ENCODE measurements at places on chromosomes 3 and 15.

GRCh38 chr15:31437686-31438085, 111.1 kb downstream of the KLF13 start:
- DNase-seq, result peak; percentile 88

GRCh38 chr3:122618614-122619013, 41.2 kb downstream of the PARP15 start:
- no peak for DNase-seq

GRCh38 chr15:99440029-99440428, 125.8 kb upstream of the MEF2A start:
- no peak for DNase-seq

DNA sequence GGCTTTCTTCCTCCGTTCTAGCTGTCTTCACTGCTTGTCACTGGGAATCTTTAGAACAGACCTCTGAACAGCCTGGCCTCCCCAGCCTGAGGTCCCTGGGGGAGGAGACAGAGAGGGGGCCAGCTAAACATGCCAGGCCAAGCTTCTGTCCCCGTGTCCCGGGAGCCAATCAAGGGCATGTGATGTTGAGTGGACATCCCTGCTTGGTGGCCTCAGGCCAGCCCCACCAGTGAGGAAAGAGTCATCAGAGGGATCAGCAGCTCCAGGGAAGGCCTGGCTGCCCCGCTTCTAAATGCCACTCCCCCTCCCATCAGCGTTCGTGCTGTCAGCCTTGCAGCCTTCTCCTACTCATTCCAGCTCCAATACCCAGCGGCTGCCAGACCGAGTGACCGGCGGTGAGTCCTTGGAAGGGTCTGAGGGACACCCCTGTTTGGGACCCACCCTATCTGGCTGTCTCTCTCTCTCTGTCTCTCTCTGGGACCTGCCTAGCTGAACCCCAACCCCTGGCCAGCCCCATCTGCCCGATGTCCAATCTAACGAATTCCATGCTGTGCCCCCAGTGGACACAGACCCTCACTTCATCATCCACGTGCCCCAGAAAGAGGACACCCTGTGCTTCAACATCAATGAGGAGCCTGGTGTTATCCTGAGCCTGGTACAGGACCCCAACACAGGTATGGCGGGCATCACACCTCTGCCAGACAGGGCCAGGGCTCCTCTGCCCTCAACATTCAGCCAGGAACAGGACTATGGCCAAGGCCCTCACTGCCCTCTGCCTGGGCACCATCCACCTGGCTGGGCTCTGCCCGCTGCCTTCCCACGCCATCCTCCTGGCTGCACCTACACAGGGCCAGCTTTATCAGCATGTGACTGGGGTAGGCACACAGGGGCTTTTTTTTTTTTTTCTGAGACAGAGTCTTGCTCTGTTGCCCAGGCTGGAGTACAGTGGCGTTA, 6.6 kb upstream of the ITIH3 start:
- no peak for DNase-seq

GRCh38 chr15:99211926-99212325, 37.5 kb downstream of the TTC23 start:
- DNase-seq, result no peak

DNA sequence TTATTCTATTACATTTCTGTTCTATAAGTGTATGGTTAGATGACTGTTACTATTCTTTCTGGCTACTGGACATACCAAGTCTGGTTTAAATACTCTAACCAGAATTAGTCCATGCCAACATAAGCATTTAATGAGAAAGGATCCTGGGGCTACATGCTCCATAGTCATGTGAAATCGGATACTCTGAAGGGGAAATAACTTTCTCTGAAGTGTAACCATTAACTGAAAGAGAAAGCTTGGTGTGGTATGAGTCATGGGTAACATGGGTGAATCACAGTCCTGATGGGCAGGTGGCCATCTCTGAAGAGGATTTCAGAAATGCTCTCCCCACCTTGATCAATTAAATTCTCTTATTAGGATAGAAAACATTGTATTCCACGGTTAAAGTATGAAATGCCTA, 69.4 kb downstream of the FHIT start:
- peak; percentile 51 for DNase-seq

GRCh38 chr3:136818769-136819391, at the start of gene SLC35G2:
Gene SLC35G2, plus strand, starts transcription at chr3:136819126. Its CDS starts 35,335 bp downstream, at chr3:136854461.
- DNase-seq, result peak; percentile 69

DNA sequence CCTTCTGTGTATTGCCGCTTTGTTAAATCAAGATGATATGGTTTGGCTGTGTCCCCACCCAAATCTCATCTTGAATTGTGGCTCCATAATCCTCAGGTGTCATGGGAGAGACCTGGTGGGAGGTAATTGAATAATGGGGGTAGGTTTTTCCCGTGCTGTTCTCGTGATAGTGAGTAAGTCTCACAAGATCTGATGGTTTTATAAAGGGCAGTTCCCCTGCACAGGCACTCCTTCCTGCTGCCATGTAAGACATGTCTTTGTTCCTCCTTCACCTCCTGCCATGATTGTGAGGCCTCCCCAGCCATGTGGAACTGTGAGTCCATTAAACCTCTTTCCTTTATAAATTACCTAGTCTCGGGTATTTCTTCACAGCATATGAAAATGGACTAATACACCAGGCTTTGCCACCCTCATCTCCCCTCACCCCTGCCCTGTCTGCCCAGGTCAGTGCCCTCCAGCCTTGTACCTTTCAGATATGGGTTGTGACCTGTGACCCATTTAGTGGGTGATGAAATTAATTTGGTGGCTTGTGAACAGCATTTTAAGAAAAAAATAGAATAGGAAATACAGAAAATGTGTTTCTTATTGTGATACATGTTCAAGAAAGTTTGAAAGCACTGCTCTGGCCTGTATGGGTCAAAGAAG, 56.1 kb upstream of the MCF2L2 start:
- no peak for DNase-seq

- no peak for DNase-seq
Measured at GRCh38 chr3:157335233-157336076, 101.2 kb upstream of the PTX3 start.

GRCh38 chr3:55189359-55189801, 261.5 kb upstream of the LRTM1 start:
- DNase-seq, result no peak

- no peak for DNase-seq
Measured at GRCh38 chr3:180626844-180627243, 24.9 kb downstream of the TTC14 start.

GRCh38 chr3:41265823-41266273, 66.5 kb downstream of the CTNNB1 start:
- DNase-seq, result no peak

DNA sequence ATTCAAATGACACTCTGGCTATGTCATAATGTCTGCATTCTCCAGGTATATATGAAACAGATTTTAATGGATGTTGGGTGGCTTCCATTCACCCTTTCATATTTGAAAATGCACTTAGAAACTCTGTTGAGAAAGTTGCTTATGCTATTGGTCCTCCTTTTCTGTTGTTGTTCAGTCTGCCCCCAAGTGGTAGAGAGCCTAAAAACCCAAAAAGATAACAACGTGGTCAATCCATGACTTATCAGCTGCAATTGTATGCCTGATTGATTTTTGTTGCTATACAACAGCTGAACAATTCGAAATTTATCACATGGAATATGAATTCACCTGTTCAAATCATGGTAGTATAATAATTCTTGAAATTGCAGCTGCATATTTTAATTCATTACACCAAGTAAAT, 279.8 kb downstream of the ROBO2 start:
- no peak for DNase-seq

DNA sequence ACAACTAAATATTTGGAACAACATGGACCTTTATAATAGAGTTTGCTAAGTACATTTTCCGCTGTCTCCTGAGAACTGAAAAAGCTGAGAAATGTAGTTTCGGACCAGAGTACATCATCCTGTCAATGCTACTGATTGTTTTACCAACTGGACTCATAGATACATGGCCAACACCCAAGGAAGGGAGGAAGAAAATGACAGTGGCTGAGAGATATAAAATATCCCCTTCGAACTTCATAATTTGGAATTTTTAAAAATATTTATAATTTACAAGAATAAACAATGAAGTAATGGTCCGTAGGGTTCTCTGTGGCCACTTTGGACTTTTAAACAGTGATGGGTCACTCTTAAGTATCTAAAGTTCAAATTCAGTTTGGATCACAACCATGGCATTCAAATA, 1042.7 kb downstream of the MCTP2 start:
- DNase-seq, result no peak

DNA sequence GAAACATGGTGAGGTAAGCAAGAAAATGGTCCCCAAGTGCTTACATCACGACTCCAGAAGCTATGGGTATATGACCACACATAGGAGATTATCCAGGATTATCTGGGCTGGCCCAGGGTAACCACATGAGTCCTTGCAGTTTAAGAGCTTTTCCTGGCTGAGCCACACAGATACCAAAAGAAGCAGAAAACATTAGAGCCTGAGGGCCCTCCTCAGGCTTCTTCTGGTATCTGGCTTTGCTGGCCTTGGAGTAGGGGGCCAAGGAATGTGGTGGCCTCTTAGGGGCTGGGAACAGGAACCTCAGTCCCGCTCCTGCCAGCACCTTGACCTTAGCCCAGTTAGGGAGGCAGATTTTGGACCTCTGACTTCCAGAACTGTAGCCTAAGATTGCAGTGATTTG, 259.1 kb downstream of the KCNMB2 start:
- no peak for DNase-seq

DNA sequence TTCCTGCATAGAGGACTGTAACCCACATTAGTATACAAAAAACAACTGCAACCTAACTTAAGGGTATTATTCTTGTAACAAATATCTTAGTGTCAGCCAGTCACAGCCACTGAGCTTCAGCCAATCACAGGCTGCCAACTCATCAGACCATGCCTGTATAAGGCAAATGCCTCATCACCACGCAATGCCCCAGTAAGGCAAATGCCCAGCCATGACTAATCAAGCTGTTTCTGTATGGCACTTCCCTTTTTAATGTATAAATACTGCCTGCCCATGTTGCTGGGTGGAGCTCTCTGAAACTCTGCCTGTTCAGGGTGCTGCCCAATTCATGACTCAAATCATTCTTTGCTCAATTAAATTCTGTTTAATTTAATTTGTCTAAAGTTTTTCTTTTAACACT, 18.4 kb upstream of the GABRA5 start:
- no peak for DNase-seq

GRCh38 chr15:66778314-66778665, 76.3 kb downstream of the SMAD6 start:
- DNase-seq, result no peak

GRCh38 chr3:129033633-129034321, 26.8 kb upstream of the GP9 start:
- DNase-seq, result no peak

DNA sequence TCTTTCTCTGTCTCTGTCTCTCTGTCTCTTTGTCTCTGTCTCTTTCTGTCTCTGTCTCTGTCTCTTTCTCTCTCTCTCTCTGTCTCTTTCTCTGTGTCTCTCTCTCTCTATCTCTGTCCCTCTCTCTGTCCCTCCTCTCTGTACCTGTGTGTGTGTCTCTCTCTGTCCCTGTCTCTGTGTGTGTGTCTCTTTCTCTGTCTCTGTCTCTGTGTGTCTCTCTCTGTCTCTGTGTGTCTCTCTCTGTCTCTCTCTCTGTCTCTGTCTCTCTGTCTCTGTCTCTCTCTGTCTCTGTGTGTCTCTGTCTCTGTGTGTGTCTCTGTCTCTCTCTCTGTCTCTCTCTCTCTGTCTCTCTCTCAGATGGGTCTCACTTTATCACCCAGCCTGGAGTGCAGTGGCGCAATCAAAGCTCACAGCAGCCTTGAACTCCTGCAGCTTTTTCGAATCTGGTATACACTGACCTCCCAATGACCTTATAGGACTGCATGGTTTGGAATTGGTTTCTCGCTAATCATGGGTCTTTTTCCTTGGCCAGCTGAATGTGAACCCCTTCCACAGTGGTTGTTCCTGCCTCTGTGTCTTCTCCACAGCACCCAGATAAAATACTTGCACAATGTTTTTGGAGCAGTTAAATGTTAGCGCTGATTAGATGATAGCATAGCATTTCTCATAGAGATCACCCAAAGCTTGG, 102.6 kb upstream of the KLHL25 start:
- no peak for DNase-seq

- DNase-seq, result no peak
Measured at GRCh38 chr15:47431501-47431900, 285.8 kb upstream of the SEMA6D start.

DNA sequence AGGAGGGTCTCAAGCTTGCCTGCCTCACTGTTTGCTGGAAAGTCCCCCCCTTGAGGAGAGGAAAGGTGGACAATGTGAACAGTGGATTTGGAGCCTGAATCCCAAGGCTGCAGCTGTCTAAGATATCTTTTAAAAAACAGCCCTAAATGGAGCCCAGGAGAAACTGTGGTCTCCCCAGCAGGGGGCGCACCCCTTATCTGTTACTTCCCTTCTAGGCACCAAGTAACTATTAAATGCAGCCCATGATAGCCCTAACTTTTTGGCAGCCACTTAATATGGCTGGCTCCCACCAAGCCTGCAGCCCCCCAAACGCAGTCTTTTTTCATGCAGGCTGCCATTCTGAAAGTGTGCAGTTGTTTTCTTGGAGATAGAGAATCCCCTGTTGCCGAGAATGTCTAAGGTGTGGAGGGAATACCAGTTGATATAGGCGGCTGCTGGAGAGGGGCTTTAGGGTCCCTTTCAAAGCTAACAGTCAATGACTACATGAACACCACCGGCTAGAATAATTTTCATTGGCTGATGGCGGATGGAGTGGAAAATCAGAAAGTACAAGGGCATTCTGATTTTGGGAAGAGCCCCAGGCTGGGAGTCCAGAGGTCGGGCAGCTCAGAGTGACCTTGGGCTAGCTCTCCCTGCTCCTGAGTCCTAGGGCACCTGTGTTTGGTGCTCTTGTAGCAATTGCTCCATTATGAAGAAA, 1.3 kb downstream of the RHCG start:
- DNase-seq, result peak; percentile 57

DNA sequence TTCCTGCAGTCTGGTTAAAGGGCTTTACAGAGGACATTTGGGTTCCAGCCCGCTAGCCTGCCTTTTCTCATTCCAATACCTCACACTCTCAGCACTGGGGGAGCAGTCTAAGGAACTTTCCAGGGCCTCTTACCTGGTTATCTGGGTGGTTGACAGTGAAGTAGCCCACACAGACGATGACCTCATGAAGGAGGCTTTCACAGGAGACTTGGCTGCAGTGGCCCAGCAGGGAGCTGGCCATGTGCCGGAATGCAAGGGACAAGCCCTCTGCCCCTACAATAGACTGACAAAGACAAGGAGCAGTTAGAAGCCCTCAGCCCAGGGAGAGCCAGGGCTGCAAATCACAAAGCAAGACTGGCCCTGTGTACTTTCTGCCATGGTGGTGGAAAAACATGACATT, 39.5 kb downstream of the ISL2 start:
- no peak for DNase-seq

DNA sequence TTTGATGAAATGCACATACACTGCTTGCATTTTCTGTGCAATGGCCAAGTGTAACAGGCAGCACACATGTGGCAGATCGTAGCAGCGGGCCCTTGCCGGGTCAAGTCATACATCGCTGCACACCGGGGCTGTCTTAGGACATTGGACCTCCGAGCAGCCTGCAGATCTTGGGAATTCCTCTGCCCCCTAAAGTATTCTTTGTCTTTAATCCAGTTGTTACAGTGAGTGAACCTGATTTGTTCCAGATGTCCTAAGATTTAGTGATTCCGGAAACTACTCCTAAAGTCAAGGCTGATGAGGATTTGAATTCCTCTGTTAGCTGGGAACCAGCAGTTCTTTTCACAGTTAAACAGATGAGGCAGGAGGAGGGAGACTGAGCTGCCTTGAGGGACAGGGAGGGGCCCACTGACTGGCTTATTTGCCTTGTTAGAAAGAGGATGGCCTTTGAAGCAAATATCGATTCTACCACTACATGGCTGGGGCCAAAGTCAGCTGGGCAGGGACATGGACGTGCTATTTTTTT, 190.7 kb upstream of the CTDSPL start:
- no peak for DNase-seq

GRCh38 chr3:112230033-112230432, 64.0 kb downstream of the SLC9C1 start:
- no peak for DNase-seq

GRCh38 chr3:51955893-51956770, 951 bp downstream of the GPR62 start:
- DNase-seq, result peak; percentile 63

Data from activated CD8-positive, alpha-beta T cell treated with anti-CD3 and anti-CD28 coated beads for 36 hours (primary cell).